ENCODE measurements at places on chromosomes 12 and 14. TPM values are rescaled to one million over a fixed set of nuclear protein-coding genes. Genes with fewer than 3 reads are reported as not detected.

DNA sequence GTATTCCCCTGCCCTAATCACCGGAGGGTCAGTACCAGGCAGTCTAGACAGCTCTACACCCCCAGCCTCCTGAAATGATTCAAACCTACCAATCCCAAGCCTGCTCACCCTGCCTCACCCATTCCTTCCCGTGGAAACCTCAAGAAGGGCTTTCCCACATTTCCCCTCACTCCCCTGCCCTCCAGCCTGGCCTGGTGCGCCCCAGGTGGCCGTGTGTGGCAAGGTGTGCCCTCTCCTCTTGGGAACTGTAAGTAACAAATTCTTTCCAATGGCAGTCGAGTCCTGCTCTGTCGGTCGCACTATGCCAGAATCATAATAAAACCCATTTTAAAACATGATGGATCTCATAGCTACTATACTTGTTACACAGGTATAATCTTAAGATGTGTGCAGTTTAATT lies 13.9 kb upstream of the DEGS2 start:
- DNase-seq, result no peak

The EML1 gene
- 3.8 TPM for total RNA-seq

DNA sequence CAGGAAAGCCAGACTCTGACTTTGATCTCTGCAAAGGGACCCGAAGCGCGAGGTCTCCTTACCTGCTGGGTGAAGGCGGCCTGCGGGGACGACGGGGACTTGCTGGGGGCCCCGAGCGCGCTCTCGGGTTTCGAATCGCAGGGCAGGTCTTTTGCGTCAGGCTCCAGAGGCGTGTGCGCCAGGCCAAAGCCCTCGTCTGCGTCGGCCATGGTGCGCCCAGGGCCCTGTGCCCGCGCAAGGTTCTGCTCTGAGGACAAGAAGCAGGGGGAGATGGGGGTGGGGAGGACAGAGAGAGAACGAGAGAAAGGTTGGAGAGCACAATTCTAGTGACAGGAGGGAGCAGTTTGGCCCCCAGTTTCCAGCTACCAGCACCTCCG lies 2.3 kb downstream of the TBX5 start:
- DNase-seq, result no peak

The RNASE1 gene
- 420 TPM for total RNA-seq

The LHX5 gene
- total RNA-seq, result not detected

DNA sequence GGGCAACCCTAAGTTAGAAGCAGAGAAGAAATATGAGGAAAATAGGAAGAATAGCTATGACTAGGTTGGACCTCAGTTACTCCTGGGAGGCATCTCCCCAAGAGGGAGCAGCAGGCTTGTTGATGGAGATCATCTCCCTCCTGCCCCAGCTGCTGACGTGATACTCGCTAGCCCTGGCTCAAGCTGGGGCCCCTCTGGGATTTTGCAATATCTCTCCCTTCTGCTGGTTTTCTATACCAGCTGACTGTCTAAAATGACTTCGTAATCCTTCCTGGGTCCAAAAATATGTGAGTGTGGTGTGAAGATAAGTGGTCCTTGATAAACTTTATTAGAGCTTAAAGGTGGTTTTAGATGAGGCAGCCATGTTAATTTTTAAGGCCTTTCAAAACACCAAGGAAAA lies 4.5 kb upstream of the HECTD4 start:
- no peak for DNase-seq

The ETFBKMT gene
- total RNA-seq, result 2.9 TPM

The ABCD2 gene
- 0.15 TPM for total RNA-seq

DNA sequence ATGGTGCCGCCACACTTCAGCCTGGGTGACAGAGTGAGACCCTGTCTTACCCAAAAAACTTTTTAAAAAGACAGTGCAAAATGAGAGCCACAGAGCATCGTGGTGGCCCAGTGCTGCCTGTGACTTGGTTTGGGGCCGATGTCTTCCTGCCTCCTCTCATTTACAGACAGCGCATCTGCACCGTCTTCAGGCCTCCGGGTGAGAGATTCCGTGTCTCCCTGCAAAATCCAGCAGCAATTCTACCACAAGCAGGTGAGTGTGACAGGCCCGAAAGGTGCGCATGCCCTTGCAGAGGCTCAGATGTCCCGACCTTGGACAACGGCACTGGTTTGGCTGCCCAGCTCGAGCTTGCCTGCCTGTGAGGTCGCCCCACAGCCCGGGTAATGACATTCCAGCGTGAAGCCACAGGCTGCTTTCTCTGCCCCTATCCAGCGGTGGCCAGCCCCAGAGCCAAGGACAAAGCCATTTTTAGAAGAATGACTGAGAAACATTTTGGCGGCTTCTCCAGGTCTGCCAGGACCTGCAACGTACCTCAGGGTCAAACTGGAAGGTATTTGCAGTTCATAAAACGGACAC lies 70.3 kb upstream of the RFLNA start:
- no peak for DNase-seq

- DNase-seq, result no peak
These were observed 43.2 kb downstream of the SLC5A8 start for GRCh38 chr12:101166866-101167265.

The KRT78 gene
- not detected for total RNA-seq

DNA sequence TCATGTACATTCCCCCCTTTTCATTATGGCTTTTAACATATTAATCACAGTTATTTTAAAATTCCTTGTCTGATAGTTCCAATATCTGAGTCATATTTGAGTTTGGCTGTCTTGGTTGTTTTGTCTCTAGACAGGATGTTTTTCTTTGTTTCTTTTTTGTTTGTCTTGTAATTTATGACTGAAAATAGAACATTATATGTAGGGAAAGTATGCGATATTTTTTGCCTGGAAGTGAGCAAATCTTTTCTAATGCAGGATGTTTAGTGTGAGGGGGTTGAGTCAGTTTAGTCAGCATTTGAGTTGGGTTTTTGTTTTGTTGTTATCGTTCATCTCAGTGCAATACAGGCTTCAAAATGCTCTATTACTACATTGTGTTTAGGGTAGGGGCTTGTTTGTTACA lies 239.7 kb downstream of the SNAPC1 start:
- no peak for DNase-seq

GRCh38 chr14:45222485-45223262 lies 30.3 kb downstream of the MIS18BP1 start:
- no peak for DNase-seq

GRCh38 chr12:45543887-45544286 lies 185.6 kb upstream of the ARID2 start:
- DNase-seq, result peak; percentile 31

DNA sequence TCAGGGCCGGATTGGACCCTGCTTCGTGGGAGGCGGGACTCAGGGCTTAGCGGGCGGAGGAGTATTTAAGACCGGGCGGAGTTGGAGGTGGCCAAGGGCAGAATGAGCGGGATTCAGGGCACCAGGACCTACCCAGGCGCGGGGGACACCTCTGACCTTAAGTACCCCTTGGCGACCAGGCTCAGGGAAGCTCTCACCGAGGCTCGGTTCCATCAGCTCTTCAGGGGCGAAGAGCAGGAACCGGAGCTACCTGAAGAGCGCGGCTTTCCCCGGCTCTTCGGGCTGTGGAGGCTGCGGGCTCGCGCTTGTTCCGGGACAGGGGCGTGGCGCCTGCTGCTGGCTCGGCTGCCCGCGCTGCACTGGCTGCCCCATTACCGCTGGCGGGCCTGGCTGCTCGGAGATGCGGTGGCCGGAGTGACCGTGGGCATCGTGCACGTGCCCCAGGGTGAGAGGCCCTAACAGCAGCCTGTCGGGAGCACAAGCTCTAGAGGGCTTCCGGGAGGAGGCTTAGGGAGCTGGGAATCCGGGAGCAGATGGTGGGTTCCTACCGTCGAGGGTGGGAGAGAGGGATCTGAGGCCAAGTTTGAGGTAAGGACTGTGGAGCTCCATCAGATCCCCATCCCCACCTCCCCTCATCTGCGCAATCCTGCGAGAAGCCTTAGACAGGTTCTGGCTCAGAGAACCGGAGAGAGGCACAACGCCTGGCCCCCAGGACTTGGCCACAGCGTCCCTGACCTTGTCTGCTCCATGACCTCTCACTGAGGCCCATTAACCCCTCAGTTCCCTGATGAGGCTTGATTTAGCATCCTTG lies 8.4 kb downstream of the ARHGEF25 start:
- DNase-seq, result peak; percentile 60

The GPR84 gene
- total RNA-seq, result not detected

The AQP2 gene
- total RNA-seq, result not detected

DNA sequence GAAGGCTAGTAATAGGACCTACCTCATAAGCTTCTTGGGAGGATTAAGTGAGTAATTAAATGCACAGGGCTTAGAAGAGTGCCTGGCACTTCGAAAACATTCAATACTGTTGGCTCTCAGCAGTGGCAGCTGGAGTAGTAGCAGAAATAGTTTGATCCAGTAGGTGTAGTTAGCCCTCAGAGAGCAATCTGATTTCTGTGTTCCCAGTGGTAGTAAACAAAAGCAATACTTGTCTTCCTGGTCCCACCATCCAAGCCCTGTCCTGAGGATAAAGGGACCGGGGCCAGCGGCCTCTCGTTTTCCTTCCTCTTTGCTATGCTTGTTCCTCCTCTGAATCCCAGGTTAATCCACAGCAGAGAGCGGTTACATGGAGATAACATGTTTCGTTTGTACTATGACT lies 131.6 kb downstream of the SAMD4A start:
- DNase-seq, result no peak

GRCh38 chr14:31261859-31262731 lies 54.5 kb upstream of the HECTD1 start:
- no peak for DNase-seq

DNA sequence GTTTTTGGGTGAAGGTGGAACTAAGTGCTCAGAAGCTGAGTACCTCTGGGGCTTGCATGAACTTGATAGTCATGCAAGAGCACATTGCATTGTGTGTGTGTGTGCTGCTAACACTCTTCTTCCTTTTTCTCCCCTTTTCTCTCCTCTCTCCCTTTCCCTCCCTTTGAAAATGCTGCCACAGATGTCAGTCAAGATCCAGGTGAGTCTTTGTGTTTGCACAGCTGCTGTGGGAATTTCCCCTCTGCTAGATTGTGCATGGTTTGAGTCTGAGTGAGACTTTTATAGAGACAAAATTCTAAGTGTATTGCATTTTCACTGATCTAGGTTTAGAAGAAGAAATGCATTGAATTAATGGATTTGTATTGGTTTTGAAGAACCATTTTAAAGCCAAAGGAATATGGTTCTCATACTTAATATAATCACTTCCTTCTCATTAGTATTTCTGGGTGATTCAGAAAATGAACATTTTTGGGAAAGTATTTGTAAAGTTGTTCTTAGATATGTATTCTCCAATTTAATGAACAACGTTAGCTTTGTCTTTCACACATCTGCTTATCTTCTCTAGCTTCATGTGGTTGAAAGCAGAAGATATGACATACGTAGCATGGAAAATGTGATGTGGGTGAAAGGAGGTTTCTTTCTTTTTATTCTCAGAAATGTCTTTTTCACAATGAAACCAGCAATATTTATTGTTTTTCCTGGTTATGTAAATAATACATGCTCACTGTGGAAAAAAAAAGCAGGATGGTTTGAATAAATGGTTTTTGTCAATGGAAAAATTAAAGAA lies 108.5 kb downstream of the NRXN3 start:
- no peak for DNase-seq

The TAC3 gene
- total RNA-seq, result 1.4 TPM

DNA sequence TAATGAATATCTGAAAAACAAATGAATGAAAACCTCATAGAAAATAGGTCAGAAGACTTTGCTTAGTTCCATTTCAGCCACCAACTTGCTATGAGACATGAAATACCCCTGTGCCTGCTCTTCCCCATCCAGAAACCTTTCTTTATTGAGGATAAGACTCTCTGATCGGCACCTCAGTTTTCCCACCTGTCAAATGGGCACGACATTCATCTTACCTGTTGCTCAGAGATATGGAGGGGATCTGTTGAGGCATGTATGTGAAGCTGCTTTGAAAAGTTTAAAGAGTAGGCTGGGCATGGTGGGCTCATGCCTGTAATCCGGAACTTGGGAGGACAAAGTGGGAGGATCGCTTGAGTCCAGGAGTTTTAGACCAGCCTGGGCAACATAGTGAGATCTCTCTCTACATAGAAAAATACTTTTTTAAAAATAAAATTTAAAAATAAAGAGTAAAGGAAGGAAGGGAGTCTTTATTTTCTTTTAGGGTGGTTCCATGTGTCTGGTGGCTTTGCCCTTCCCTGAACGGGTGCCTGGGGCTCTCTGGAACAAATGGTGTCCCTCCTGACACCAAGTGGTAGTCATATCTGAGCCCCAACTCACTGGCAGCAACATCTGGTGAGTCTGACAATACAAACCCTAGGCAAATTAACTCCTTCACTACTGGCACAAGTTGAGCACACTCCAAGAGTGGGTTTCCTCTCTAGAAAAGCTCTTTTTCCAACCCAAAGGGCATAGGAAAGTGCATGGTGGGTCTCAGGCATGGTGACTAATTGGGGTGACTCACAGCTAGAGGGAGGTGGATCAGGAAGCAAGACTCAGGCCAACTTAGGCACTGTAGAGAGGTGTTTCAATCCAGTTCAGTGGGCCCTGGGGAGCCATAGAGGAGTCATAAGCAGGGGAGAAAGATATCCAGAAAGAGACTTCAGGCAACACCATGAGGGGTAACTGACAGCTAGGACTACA lies 42.1 kb downstream of the MAP1LC3B2 start:
- no peak for DNase-seq

- peak; percentile 75 for DNase-seq
These were observed 49.1 kb downstream of the CCDC85C start for GRCh38 chr14:99554757-99555531.
